Regular cardiac myocyte (primary cell): ENCODE measurements at places on chromosomes 2 and 18. TPM values are rescaled to one million over a fixed set of nuclear protein-coding genes. Genes with fewer than 3 reads are reported as not detected.

C2orf80 gene
- total RNA-seq, result not detected in 2 replicates

GIGYF2 gene
- total RNA-seq, result 53.3 and 58.3 TPM in 2 replicates

NTSR2 gene
- total RNA-seq, result not detected in 2 replicates

RASGRP3 gene
- total RNA-seq, result 2.5 and 4.8 TPM in 2 replicates

SNTG2 gene
- total RNA-seq, result 0.28 and 1.3 TPM in 2 replicates

SOX11 gene
- under 0.01 and 0.38 TPM in 2 replicates for total RNA-seq

CPS1 gene
- 27.4 and 40.3 TPM in 2 replicates for total RNA-seq

FABP1 gene
- total RNA-seq, result not detected in 2 replicates

FIGN gene
- total RNA-seq, result 0.96 and 1.7 TPM in 2 replicates

LIPG gene
- 24.5 and 48.9 TPM in 2 replicates for total RNA-seq

AKAIN1 gene
- 0.56 TPM in 1 of 2 replicates, not detected in the other for total RNA-seq

TMEM169 gene
- 0.19 and 0.28 TPM in 2 replicates for total RNA-seq

GKN1 gene
- not detected in 2 replicates for total RNA-seq

DYNAP gene
- not detected in 2 replicates for total RNA-seq

IGFBP2 gene
- total RNA-seq, result 25.9 and 219 TPM in 2 replicates

CCBE1 gene
- total RNA-seq, result 21.4 and 39.3 TPM in 2 replicates

NYAP2 gene
- not detected in 2 replicates for total RNA-seq

DSG4 gene
- total RNA-seq, result not detected in 2 replicates

NEB gene
- under 0.01 and 0.28 TPM in 2 replicates for total RNA-seq

MOGAT1 gene
- not detected in 2 replicates for total RNA-seq

MC5R gene
- under 0.01 TPM in 1 of 2 replicates, not detected in the other for total RNA-seq

ASAP2 gene
- 44.5 and 59.2 TPM in 2 replicates for total RNA-seq

CD8A gene
- total RNA-seq, result not detected in 2 replicates

C2orf15 gene
- 0.19 and 0.28 TPM in 2 replicates for total RNA-seq

FKBP7 gene
- total RNA-seq, result 40.6 and 68.8 TPM in 2 replicates

FEV gene
- total RNA-seq, result not detected in 2 replicates

BCL2 gene
- total RNA-seq, result 1.5 and 3.1 TPM in 2 replicates

SLC4A5 gene
- under 0.01 TPM in 1 of 2 replicates, not detected in the other for total RNA-seq
